ENCODE measurements at places on chromosomes 3 and 15. TPM values are rescaled to one million over a fixed set of nuclear protein-coding genes. Genes with fewer than 3 reads are reported as not detected.

- H3K36me3 ChIP-seq, result no peaks in the 10 kb centered on the region
- DNase-seq, result peak; percentile 89
- no peak overlapping the region for H3K4me3 ChIP-seq
These were observed 40.8 kb downstream of the RARB start for GRCh38 chr3:25468866-25469319.

- H3K4me1 ChIP-seq, result no peaks in the 10 kb centered on the region
- no peak overlapping the region for H3K4me3 ChIP-seq
- H3K27ac ChIP-seq, result no peak overlapping the region
- no peaks in the 10 kb centered on the region for H3K27me3 ChIP-seq
These were observed 25.8 kb downstream of the ST6GAL1 start for GRCh38 chr3:186955898-186956696.

DNA sequence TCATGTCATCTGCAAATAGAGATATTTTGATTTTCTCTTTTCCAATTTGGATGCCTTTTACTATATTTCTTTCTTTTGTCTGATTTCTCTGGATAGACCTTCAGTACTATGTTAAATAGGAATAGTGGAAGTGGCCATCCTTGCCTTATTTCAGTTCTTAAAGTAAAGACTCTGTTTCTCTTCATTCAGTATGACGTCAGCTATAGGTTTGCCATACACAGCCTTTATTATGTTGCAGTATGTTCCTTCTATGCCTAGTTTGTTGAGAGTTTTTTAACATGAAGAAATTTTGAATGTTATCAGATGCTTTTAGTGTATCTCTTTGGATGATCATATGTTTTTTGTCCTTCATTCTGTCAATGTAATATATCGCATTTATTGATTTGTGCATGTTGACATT, 566.7 kb upstream of the ROBO1 start:
- H3K27ac ChIP-seq, result no peak overlapping the region
- DNase-seq, result no peak
- no peak overlapping the region for H3K4me3 ChIP-seq

DNA sequence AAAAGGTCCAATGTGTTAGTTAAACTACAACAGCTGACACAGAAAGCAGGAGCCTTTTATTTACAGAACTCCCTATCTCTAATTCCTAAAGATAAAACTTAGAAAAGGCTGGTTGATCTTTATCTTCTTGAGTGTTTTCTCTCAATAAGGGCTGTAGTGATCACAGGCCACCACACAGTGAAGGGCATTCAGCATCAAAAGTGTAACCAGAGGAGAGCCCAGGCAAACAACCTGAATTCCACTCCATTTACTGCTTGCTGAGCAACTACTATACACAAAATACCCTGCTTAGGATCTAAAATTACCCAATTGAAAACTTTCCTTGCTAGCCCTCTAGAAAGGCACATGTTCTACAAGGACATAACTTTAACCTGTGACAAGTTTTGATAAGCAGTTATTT, 122.7 kb downstream of the MEIS2 start:
- no peak overlapping the region for H3K4me3 ChIP-seq
- no peaks in the 10 kb centered on the region for H3K4me1 ChIP-seq
- H3K27ac ChIP-seq, result no peak overlapping the region
- no peak for DNase-seq
- H3K27me3 ChIP-seq, result no peaks in the 10 kb centered on the region

DNA sequence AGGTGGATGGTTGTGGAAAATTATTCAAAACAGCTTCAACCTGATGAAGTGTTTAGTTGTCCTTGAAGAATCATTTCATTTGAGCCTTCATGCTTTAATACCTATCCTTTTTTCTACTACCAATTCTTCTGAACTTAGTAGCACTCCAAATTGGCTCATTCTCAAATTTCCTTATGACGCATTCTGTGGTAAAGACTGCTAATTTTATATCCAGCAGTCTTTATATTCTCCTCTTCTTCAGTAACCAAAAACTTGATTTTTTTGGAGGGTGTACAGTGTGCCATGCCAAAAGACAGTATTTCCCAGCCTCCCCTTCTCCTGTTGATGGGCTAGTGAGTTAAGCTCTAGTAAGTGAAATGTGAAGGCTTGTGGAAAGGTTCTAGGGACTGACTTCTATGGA, 25.2 kb downstream of the CGNL1 start:
- H3K27me3 ChIP-seq, result no peaks in the 10 kb centered on the region
- H3K36me3 ChIP-seq, result no peaks in the 10 kb centered on the region
- no peak overlapping the region for H3K4me3 ChIP-seq
- H3K27ac ChIP-seq, result no peak overlapping the region
- DNase-seq, result no peak
- H3K4me1 ChIP-seq, result peaks cover 4% of the 10 kb centered on the region

Gene ABHD10
- polyA plus RNA-seq, result 18.3 TPM

Gene PLSCR2
- polyA plus RNA-seq, result not detected

DNA sequence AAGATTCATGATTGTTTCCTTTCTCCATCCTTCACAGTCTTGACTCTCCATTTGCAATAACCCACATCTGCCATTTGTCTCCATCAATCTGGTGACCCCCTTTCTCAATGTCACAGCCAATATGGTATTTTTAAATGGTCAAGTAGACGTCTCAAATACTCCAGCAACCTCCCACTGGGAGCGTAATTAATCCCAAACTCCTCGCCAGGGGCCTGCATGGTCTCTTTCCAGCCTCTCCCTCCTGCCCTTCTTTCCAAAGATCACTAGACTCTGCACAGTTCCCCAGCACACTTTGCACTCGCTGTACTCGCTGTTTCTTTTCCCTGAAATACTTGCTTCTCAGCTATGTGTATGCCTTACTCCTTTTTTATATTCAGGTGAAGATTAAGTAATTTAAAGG, 115.3 kb downstream of the PLCH1 start:
- H3K27ac ChIP-seq, result no peak overlapping the region
- H3K4me1 ChIP-seq, result no peaks in the 10 kb centered on the region
- no peak overlapping the region for H3K4me3 ChIP-seq
- no peaks in the 10 kb centered on the region for H3K27me3 ChIP-seq

All from sigmoid colon (tissue), 7 donors.